Body of pancreas (tissue), 4 donors: ENCODE measurements at places on chromosomes 7 and 10.

- no peak for DNase-seq
Observed at GRCh38 chr10:58932126-58932525, 244.3 kb upstream of the PHYHIPL start.

- DNase-seq, result no peak
Observed at GRCh38 chr10:36053271-36053670, 411.2 kb upstream of the FZD8 start.

DNA sequence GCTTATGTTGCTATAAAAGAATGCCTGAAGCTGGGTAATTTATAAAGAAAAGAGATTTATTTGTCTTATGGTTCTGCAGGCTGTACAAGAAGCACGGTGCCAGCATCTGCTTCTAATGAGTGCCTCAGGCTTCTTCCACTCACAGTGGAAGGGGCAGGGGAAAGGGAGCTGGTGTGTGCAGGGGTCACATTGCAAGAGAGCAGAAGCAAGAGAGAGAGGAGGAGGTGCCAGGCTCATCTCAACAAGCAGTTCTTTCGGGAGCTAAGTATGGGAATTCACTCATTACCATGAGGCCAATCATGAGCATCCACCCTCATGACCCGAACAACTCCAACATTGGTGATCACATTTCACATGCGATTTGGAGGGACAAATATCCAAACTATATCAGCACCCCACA is 17.2 kb upstream of the SLK start:
- DNase-seq, result no peak

DNA sequence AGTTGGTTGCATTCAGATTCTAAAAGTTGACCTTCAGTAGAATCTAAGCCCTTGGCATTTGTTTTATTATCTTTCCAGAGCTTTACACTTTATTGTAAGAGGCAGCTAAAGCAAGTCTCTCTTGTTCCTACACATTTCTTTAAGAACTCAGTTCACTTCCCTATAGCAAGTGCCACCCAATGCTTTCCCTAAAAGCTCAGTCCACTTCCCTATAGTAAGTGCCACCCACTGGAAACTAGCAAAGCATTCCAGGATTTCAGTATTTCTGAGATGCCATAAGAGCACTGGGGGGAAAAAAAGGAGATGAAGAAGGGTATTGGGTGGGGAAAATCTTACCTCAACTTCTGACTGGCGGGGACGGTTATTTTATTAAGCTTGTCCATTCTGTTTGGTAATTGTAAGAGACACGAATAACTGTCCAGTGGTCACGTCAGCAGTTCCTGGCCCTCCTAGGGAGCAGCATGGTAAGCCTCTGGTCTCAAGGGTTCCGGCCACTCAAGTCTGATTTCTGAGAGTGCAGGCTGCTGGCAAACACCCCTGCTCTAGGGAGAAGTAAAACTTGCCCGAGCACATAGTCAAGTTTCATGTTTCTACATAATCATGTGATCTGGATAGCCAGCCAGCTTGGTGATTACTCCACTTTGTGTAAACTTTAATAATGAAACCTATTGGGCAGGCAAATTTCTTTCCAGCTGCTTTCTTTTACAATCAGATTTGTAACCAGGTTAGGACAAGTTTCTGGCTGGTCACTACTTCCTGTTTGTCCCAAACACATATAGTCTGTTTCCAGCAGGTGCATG is at the start of gene BLNK:
TSS of gene BLNK (minus strand) at position 554 of the 800 bp plus-strand sequence. CDS start at position 383, 171 bp downstream.
- DNase-seq, result peak; percentile 85

- DNase-seq, result no peak
Observed at GRCh38 chr10:33015761-33016547, 57.9 kb upstream of the ITGB1 start.

DNA sequence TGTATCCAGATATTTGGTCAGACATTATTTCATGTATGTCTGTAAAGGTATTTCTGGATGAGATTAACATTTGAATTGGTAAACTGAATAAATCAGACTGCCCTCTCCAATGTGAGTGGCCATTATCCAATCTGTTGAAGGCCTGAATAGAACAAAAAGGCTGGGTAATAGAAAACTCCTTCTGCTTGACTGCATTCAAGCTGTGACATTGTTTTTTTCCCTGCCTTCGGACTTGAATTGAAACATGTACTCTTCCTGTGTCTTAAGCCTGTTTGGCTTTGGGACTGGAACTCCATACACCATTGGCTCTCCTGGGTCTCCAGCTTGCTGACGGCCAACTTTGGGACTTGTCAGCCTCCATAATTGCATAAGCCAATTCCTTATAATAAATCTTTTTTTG is 36.0 kb upstream of the ARHGAP21 start:
- no peak for DNase-seq

DNA sequence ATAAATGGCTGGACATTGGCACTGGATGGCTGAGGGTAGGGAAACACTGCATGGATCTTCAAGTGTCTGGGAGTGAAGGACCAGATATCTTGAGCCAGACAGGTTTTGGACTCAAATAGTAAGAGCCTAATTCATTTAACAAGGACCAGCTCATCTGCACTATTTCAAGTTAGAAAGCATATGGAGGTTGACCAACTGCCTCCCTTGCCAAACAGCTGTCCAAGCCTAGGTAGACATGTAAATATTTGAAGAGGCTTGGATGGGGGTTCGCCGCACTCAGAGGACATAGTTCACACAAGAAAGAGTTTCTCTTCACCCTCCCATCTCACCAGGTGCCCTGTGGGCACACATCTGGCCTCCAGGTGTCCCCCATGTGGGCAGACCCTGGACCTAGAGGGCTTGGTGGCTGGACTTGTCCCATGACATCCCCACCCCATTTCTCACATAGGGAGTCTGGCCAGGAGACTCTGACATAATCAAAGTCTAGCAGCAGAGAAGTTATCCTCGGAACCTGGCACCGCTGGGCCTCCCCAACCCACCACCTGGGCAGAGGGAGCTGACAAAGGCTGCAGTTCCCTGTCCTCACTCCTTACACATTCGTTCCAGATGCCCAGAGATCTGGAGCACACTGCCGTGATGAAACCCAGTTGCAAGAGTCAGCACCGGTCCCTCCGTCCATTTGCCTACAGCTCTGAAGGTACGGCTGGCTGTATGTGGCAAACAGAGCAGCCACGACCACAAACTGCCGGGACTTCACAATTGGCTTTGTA is 116.9 kb upstream of the GDF10 start:
- DNase-seq, result peak; percentile 35

- DNase-seq, result no peak
Observed at GRCh38 chr10:84548869-84549268, 220.5 kb downstream of the CCSER2 start.

DNA sequence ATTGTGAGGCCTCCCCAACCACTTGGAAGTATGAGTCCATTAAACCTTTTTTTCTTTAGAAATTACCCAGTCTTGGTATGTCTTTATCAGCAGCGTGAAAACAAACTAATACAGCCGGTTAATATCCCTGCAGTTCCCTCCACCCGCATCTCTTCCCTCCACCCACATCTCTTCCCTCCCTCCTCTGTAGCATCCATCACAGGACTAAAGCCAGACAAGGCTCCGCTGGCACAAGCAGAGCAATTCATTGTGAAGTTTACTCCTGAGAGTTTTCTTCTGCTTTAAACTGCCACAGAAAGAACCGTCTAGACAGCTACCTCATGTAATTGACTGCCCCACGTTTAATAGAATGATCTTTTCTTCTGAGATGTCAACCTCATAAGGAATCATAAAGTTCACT is 131.5 kb downstream of the KIAA1217 start:
- no peak for DNase-seq

- no peak for DNase-seq
Observed at GRCh38 chr7:128364166-128364870, 2.8 kb upstream of the PRRT4 start.

DNA sequence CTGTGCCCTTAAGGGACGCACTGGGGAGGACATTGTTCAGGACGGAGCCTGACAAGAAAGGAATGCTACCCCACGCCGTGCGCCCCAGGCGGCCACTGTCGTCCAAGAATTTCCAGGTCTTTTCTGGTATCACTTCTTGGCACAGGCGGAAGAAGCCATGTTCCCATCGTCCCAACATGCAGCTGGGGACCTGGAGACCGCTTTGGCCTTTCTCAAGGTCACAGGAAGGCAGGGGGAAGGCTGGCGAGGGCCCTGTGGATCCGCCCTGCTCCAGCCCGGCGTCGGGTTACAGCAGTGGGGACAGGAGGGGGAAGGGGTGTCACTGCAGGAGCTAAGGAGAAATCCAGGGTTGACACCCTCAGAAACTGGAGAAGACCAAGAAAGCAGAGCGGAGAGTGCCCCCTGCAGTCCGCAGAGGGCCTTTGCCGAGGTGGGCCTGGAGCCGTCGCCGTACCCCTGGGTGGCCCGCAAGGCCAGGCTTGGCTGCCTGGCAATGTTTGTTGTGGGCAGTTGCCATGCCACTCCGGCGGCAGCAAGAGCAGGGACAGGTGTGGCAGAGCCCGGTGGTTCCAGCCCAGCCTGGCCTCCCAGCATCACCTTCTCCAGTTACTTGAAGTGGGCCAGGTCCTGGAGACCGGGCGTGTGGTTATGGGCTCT is 104.1 kb downstream of the LHPP start:
- DNase-seq, result peak; percentile 89

DNA sequence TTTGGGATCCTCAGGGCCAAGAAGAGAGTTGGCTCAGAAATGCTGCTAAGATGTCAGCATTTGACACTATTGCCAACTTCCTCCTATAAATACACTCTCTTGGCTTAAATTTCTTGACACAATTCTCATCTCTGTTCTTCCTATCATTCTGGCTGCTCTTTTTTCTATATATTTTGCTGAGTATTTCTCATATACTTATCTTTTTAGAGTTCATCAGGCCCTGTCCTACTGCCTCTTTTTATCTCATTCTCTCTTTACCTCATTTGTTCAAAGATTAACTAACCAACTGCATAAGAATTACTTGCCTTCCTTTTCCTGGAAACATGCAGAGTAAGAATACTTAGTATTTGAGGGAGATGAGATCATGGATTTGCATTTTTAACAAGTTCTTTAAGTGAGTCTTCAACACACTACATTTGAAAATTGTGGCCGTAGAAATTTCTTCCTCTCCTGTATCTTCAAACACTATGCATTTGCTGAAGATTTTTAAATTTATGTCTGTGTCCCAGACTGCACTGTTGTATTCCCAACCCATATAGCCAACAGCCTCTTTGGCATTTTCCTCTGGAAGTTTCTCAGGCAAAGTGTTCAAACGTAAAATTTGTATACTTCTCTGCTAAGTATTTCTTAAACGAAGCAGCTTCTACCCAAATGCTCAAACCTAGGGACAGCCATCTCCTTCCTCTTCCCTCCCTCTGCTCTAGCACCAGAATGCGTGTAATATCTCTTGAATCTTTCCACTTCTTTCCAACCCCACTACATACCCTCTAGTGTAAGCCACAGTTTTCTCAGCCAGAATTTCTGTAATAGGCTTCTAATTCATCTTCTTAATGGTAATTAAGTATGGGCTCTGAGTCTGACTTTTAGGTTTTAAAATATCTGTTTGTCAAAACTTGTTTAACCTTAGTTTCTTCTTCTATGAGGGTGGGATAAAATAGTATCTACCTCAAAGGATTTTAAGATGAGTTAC is 35.5 kb downstream of the ARL4A start:
- DNase-seq, result no peak

- DNase-seq, result no peak
Observed at GRCh38 chr7:132482866-132483265, 93.4 kb downstream of the PLXNA4 start.

- DNase-seq, result no peak
Observed at GRCh38 chr10:3292636-3293035, 120.1 kb upstream of the PITRM1 start.

DNA sequence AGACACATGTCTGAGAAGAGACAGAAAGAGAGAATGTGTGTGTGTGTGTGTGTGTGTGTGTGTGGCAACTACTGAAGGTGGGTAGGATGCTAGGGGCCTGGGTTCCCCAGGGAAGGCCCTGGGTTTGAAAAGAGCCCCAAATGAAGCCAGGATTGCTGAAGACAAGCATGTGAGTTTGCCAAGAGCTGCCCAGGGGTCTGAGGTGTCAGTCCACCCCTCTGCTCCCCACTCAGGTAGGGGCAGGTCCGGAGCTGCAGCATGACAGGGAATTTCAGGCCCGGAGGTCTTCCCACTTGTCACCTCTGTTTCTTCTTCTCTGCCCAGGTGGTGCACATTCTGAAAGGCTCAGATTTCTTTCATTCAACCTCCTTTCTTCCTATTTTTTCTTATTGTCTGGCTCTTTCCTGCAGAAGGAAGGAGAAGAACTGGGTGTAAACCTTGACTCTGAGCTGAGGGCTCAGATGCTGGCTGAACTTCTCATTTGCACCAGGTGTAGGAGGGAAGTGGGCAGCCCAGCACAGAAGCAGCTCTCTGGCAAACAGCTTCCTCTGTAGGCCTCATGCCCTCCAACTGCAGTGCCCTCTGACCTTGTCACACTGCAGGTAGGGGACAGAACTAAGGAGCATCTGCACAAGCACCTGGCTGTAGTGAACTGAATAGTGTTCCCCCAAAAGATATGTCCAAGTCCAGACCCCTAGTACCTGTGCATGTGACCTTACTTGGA is 79.6 kb upstream of the LRRC4 start:
- no peak for DNase-seq

DNA sequence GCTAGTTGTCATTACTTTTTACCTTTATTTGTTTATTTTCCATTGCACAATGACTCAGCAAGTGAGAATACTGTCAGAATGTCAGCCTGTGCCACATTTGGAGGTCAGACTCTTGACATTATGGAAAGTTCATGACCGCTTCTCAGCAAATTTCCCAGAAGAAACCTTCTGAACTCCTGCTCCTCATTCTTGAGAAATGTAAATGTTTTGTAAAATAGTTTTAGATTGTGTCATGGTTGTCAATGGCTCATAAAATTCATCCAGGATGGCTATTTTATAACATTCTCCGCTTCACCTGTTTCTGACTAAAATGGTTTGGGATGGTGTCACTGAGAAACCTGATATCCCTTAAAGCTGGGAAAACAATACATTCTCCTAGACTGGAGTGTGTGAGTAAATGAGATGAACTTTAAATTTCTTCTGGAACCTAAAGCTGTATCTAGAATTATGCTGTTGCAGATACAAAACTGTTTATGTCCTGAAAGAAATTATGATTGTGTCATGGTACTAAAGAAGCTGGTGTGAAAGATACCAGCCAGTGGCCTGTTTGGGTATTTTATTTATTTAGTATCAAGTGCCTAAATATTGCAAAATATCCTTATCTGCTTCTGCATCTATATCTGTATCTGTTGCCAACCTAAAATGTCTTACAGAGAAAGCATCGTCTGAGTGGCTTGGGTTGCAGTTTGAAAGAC is 671.7 kb downstream of the GATA3 start:
- no peak for DNase-seq

DNA sequence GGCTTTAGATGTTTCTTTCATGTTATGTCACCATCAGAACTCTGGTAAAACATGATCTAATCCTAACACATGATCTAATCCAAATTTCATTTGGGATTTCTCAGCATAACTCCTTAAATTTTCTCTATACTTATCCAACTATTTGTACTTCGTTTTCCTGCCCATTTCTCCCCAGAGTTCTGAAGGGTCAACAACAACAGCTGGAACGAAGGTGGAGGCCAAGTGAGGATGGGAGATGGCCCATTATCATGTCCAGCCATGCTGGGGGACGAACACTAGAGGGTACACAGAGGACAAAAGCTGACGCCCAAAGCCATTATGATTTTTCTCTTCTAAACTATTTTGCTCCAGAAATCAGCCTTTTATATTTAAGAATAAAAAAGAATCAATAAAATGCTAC is 185.4 kb downstream of the DOCK4 start:
- DNase-seq, result no peak
